ENCODE measurements at places on chromosomes 13 and 19. TPM values are rescaled to one million over a fixed set of nuclear protein-coding genes. Genes with fewer than 3 reads are reported as not detected.
A peak's percentile ranks its signal among the peaks of the same experiment; 100 is the strongest.

Gene TSSK6
- 2.4 TPM for total RNA-seq

Gene SNRPD2
- 1,103 TPM for total RNA-seq

Gene OR10H1
- not detected for total RNA-seq

Gene PALM
- 6.6 TPM for total RNA-seq

Gene TMIGD2
- not detected for total RNA-seq

Gene MEIS3
- 0.67 TPM for total RNA-seq

DNA sequence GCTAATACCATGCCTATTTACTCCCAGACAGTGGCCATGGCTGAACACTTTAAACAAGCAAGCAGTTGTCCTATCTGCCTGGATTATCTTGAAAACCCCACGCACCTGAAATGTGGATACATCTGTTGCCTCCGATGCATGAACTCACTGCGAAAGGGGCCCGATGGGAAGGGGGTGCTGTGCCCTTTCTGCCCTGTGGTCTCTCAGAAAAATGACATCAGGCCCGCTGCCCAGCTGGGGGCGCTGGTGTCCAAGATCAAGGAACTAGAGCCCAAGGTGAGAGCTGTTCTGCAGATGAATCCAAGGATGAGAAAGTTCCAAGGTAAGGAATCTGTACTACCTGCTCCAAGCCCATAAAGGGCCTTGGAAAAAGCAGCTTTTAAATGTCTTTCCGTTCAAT lies 8.6 kb downstream of the RFPL4AL1 start:
- peak; percentile 36 for DNase-seq

- no peak for DNase-seq
Observed at GRCh38 chr19:56119582-56119978, 1.5 kb downstream of the ZNF787 start.

- no peak for DNase-seq
Observed at GRCh38 chr19:7868326-7868670, 5.9 kb downstream of the PRR36 start.

GRCh38 chr19:19552798-19553197 lies 14.7 kb downstream of the CILP2 start:
- peak; percentile 71 for DNase-seq

DNA sequence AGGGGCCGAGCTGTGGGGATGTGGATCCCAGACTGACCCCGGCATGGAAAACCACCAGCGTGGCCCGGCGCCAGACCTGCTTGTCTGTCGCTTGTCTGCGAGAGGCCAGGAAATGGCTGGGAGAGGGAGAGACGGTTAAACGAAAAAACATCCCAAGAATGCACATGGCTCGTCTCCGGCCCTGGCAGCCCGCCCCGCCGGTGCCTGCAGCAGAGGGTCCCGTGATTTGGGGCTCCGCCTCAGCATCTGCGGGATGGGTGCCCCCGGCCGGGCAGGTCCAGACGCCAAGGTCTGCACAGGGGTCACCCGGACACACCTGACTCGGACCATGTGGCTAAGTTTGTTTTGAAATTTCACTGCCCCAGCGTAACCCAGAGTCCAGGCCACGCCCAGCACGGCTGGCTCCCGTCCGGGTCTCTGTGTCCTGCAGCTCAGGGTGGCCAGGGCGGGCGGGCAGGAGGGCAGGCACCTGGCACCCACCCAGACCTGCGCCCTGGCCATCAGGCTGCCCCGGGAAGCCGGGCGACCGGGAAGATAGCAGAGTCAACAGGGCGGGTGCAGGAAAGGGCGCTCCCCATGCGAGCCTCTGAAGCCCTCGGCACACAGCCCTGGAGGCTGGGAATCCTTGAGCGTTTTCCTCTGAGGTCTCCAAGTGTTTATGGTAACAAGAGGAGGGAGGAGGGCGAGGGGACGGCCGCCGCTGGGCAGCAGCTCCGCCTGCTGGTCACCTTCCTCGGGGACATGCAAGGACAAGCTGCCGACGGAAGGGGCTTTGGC lies 103.2 kb downstream of the GADD45B start:
- DNase-seq = peak; percentile 75

DNA sequence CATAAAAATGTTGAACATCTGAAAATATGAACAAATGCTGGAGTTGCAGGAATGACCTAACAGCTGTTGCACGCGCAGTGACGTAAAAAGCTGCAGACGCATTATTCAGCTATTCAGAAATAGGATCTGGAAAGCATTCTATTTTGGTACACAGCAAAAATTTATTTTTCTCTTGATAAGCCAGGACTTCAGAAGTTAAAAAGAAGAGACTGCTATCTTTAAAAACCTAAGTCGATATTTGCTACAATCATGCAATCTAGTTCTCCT lies 36.9 kb upstream of the STARD13 start:
- no peak for DNase-seq

DNA sequence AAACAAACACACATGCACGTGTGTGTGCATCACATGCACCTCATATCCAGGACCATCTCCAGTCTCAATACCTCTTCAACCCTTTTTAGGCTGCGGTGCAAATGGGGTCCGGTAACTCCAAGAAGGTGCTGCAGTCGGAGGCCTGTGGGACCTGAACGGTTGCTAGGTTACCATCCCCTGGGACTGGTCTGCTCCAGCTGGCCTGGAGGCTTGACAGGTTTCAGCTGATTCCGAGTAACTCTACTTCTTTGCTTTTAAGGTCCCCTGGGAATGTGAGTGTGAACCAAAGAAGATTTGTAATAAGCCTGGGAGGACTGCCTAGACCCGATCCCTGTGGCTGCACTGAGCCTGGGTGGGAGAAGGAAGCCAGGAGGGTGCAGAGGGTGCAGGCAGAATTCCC lies 117.5 kb downstream of the CCNA1 start:
- DNase-seq = no peak
